ENCODE measurements at places on chromosomes 5 and 9. TPM values are rescaled to one million over a fixed set of nuclear protein-coding genes. Genes with fewer than 3 reads are reported as not detected.

Gene IFNK
- not detected for total RNA-seq

DNA sequence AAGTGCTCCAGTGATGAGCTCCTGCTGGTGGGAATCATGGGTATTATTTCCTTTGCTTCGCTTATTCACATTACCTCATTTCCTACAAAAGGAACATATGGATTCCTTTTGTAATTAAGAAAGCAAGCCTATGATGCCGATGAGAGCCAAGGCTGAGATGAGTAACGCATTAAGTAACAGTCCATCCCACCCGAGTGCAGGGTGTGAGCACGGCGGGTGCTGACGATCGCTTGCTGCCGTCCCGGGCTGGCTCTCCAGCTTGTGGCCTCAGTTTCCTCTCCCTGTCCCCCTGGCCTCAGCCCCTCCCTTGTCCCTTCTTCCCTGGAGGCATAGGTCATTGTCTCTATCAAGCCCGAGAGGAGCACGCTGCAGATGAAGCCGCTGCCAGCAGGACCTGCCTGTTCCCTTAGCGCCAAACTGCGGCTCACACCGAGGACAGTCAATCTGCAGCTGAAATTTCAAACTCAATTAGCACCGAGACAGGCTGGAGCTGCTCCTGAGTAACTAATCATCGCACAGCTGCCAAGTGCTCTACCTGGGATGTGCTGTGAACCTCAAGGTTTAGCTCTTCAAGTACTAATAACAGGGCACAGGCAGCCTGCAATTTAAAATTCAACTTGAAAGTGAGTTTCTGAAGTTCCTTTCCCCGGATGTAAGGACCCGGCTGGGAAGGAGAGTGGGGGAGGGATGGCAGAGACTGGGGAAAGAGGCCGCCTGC is 115.2 kb upstream of the RAPGEF1 start:
- no peak for DNase-seq

DNA sequence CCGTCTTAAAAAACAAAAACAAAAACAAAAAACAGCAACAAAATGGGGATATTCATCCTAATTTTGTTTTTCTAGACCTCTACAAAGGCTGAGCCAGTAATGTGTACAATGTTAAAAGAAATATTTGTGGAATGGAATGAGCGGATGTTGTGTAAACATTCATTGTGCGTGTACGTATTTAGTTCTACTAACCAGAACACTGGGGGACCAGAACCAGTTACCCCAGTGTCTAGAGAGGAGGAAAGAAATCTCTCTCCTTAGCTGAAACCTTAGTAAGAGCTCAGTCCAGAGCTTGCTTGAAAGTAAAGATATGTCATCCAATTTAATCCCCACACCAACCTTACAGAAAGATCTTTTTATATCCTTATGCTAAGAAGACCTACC is 106.7 kb upstream of the CPEB4 start:
- no peak for DNase-seq

- DNase-seq = no peak
Measured at GRCh38 chr9:127926906-127927200, 3.7 kb downstream of the PIP5KL1 start.

Gene PHF2
- 37.0 TPM for total RNA-seq

DNA sequence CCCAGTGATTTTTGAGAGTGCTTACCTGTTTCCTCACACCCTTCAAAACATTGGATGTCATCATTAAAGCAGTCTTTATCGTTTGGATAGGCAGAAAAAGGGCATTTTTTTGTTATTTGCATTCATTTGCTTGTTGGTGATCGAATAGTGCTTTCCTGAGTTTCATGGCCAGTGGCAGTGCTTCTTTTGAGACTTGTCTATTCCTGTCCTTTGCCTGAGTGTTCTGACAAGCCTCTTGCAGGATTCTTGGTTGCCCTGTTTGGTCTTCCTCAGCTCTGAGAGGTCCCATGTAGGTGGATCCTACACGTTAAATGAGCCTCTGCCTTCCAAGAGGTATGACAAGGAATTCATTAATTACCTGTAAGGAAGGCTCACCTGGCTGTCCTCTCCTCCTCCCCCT is 52.8 kb downstream of the DAB2IP start:
- DNase-seq = no peak

- no peak for DNase-seq
Measured at GRCh38 chr5:40733434-40733833, 22.3 kb downstream of the TTC33 start.

GRCh38 chr5:171650597-171650996 is 135.0 kb upstream of the SMIM23 start:
- DNase-seq = no peak

GRCh38 chr5:115471345-115472063 is 73.1 kb downstream of the FEM1C start:
- no peak for DNase-seq

DNA sequence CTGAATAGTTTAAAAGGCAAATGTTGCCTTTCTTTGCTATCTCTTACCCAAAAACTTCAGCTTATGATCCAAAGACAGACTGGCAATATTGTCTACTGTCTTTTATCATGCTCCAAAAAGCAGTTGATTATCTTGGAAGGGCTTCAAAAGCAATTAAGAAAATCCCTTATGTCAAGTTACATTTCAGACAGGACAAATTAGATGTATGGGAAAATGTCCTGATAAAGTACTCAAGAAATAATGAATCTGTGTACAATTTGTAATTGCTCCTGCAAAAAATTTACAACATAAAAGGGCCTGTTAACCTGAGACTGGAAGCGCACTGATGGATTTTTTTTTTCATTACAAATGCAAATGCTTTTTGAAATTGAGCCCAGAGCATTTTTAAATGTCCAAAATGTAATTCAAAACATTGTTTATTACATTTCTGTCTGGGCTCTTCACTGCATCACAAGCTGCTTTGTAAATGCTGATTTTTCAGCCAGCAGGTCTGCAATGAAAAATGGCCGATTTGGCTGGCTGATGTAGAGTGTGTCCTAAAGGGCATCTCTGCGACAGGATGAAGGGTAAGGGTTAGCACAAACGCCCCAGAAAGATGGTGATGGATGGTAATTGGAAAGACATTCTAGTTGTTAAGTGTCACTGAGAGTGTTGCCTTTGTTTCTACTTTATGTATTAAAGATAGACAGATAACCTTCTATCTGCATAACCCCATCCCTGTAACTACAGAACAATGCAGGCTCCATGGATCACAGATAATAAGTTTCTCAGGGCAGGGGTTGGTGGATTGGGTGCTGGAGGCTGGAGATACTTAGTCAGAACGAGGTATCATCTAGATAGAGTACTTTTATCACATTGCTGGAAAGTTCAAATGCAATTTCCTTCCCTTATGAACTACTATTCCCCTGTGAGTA is 27.0 kb downstream of the MAT2B start:
- no peak for DNase-seq

Gene RORB
- total RNA-seq = 2.1 TPM

Gene CSF2
- 7.1 TPM for total RNA-seq

Gene DIRAS2
- total RNA-seq = not detected

Gene OR1L6
- total RNA-seq = not detected

DNA sequence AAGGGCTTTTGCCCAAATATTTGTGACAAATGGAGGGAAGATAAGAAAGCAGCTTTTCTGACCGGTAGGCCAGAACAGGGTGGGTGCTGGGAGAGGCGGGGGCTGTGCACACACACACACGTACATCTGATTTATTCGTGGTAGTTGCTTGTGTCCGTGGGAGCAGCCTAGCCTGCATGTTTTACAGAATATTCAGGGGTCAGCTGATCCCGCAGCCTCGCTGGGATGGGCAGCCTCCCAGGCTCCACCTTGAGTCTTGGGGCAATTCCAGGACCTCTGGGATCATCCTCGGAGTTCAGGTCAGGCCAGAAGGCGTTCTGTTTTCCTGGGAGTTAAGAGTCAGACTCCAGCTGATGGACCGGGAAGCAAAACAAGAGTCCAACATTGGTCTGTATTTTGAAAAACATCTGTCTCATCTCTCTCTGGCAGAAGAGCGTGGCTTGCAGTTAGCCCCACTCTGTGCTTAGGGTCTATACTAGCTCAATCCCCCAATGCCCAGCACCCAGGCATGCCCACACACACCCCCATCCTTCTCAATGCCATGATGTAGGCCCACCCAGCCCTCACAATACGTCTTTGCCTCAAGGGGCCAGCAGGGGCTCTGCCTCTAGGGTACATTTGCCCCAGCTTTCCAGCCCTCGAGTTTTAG is 210.6 kb downstream of the GOLPH3 start:
- DNase-seq = no peak

GRCh38 chr5:179023528-179024189 is at the start of gene ZNF879:
Gene ZNF879, plus strand, starts transcription at chr5:179023804. Its CDS starts 1,201 bp downstream, at chr5:179025005.
- peak; percentile 97 for DNase-seq

GRCh38 chr5:31630931-31631330 is 8.0 kb upstream of the PDZD2 start:
- DNase-seq = no peak

GRCh38 chr9:101437806-101438232 is 2.2 kb upstream of the ALDOB start:
- DNase-seq = no peak

GRCh38 chr5:132771503-132771998 is 5.5 kb downstream of the SEPTIN8 start:
- DNase-seq = no peak

DNA sequence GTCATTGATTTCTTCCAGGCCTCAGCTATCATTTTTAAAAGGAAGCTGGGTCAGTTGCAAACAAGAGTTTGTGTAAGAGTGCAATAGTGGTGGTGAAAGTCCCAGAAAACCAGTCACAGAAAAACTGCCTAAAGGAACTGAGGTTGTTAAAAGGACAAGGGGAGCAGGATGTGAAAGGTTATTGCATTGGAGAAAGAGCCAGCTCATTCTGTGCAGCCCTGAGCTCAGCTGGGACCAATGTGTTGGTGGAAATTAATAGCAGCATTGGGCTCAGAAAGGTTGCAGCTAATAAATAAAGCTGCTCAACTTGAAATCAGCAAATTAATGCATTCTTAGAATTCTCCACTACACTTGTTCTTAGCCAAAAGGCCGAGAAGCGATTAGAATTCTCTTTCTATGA is 34.9 kb downstream of the NREP start:
- DNase-seq = no peak

DNA sequence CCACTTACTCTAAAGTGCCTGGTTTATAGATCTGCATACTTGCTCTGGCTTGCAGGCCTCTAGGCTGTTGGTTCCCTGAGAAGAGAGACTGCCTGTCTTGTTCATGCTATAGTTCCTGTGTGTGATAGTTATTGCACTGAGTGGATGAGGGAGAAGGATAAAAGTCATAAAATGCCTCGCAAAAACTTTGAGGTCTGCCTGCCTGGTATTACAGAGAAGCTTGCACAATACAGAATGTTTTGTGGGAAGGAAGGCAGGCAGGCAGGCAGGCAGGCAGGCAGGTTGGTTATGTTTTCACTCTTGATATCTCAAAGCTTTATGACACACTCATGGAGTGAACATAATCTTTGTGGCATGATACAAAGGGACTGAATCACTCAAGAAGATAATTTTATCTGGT is 287.1 kb downstream of the SLIT3 start:
- no peak for DNase-seq

DNA sequence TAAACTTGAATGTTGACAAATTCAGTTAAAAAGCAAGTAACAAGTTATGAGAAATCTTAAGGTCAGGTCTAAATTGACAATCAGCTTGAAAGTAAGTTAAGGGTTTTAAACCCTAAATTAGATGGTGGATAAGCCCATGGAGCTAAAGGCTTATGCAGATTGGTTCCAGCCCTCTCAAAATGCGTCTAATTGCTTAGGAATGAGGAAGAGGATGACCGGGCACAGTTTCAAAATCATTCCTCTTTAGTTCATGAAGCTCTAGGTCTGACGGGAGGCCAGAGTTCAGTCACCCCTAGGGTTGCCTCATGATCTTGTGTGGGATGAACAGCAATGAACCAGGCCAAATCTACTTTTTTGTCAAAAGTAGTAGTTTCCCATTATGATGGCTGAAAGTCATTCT is 75.4 kb downstream of the SLC38A9 start:
- no peak for DNase-seq

- DNase-seq = no peak
Measured at GRCh38 chr5:117161718-117162335, 587.2 kb upstream of the SEMA6A start.

Gene NPDC1
- total RNA-seq = 152 TPM

DNA sequence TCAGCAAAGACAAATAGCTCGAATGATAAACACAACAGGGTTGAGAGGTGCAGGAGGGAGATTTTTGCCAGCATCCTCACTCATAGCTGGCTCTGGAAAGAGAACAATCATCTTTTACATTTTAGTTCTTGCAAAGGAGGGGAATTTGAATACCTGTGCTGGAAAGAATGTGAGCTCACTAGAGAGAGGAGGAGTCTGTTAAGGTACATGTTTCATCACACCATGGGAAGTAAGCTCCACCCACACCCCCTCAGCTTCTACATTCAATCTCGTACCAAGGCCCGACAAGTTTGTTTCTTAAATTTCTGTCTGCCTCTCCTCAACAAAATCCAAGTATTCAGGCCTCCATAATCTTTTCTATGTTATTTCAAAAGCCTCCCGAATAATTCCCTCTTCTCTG is 254.6 kb downstream of the BRINP1 start:
- DNase-seq = no peak

Gene GARNL3
- 8.0 TPM for total RNA-seq

- DNase-seq = peak; percentile 92
Measured at GRCh38 chr9:36148311-36149051, 11.9 kb downstream of the GLIPR2 start.

DNA sequence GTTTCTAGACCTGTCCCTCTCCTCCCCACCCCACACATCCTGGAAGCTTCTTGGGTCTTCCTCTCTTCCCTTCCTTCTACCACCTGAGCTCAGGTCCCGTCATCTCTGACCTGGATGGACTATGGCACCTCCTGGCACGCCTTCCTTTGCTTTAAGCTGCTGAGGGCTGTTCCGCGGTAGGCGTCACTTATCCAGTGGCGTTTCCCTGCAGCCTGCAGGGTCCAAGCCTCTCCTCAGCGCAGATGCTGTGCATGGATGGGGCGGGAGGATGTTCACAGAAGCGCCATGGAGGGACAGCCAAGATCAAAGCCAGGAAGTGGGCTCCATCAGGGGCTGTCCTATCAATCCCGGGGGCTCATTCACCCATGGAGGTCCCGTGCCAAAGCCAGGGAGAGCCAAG is 23.8 kb upstream of the CNOT6 start:
- no peak for DNase-seq

DNA sequence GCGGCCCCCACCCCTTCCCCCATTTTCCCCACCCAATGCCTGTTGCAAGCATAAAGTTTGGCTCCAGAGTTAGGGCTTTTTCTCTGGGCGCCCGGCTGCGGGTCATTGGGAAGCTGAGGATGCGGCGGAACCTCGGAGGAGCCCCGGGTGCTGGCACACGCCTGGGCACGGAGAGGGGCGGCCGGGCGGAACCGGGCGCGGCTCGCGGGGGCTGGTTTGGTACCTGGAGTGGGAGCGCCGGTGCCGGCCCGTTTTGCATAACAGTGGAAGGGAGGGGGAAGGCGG is 1.2 kb downstream of the PPARGC1B start:
- DNase-seq = no peak

Gene PDE6A
- 0.09 TPM for total RNA-seq
